Effector memory CD4-positive, alpha-beta T cell (primary cell): ENCODE measurements at places on chromosomes 12 and 14.

GRCh38 chr12:19627719-19628118 is 188.4 kb downstream of the AEBP2 start:
- no peak overlapping the region for H3K27ac ChIP-seq
- H3K4me1 ChIP-seq = no peaks in the 10 kb centered on the region
- no peak overlapping the region for H3K4me3 ChIP-seq

GRCh38 chr12:94889445-94890210 is 113.9 kb downstream of the NDUFA12 start:
- H3K27me3 ChIP-seq = no peaks in the 10 kb centered on the region
- no peaks in the 10 kb centered on the region for H3K36me3 ChIP-seq
- no peak overlapping the region for H3K27ac ChIP-seq
- H3K4me1 ChIP-seq = no peaks in the 10 kb centered on the region
- DNase-seq = no peak

- H3K27me3 ChIP-seq = no peaks in the 10 kb centered on the region
- H3K4me3 ChIP-seq = no peak overlapping the region
- no peak overlapping the region for H3K27ac ChIP-seq
- no peaks in the 10 kb centered on the region for H3K4me1 ChIP-seq
- no peak for DNase-seq
These were observed 26.5 kb upstream of the JDP2 start for GRCh38 chr14:75401361-75401760.

DNA sequence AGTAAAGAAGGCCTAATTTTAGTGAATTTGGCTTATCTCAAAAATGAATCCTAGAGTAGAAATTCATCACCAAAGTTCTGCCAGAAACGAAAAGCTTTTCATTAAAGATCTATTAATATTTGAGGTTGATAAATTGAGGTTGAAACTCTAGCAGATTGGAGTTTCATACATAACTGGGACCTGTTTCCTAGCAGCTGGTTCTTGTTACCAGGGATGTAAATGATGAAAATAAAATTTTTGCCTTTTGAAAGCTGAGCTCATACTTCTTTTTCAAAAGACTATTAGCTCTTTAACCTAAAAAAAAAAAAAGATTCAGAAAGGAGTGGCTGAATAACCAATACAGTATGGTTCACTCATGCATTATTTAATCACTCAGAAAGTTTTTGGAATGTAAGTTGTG is 98.3 kb downstream of the PTGER2 start:
- no peak for DNase-seq
- H3K4me3 ChIP-seq = no peak overlapping the region
- no peaks in the 10 kb centered on the region for H3K36me3 ChIP-seq

GRCh38 chr12:54146506-54147145 is 42.2 kb downstream of the SMUG1 start:
- H3K4me3 ChIP-seq = no peak overlapping the region
- H3K27ac ChIP-seq = no peak overlapping the region
- no peaks in the 10 kb centered on the region for H3K4me1 ChIP-seq
- DNase-seq = no peak
- H3K27me3 ChIP-seq = no peaks in the 10 kb centered on the region

GRCh38 chr12:77062846-77063461 is 2.4 kb downstream of the E2F7 start:
- H3K4me3 ChIP-seq = no peak overlapping the region
- no peak overlapping the region for H3K27ac ChIP-seq
- no peaks in the 10 kb centered on the region for H3K27me3 ChIP-seq
- DNase-seq = no peak

DNA sequence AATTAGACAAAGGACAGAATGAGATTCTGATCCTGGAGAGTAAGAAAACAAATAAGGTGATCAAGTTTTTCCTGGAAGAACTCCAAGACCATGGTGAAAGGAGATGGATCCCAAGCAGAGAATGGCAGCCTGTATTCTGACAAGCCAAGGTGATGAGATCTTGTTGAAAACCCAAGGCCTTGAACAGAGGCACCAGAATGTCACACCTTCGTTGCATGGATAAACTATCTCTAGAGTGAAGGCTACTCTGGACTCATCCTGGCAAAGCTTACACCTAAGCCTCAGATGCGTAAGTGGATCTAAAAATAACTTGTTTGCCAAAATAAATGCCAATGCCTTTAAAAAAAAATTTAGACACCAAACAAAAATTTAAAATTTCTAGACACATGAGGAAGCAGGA is 605.9 kb downstream of the ETNK1 start:
- H3K4me3 ChIP-seq = no peak overlapping the region
- H3K4me1 ChIP-seq = no peaks in the 10 kb centered on the region
- H3K36me3 ChIP-seq = no peaks in the 10 kb centered on the region
- H3K27ac ChIP-seq = no peak overlapping the region
- no peak for DNase-seq
- no peaks in the 10 kb centered on the region for H3K27me3 ChIP-seq

- H3K27ac ChIP-seq = peak overlapping the region; percentile 89
- no peaks in the 10 kb centered on the region for H3K36me3 ChIP-seq
- peak; percentile 49 for DNase-seq
- no peaks in the 10 kb centered on the region for H3K27me3 ChIP-seq
These were observed 10.6 kb downstream of the PHLDA1 start for GRCh38 chr12:76020731-76021672.

GRCh38 chr12:26668847-26669246 is 164.1 kb downstream of the ITPR2 start:
- no peaks in the 10 kb centered on the region for H3K27me3 ChIP-seq
- no peak for DNase-seq
- H3K27ac ChIP-seq = no peak overlapping the region
- no peaks in the 10 kb centered on the region for H3K4me1 ChIP-seq
- H3K36me3 ChIP-seq = peaks cover 4% of the 10 kb centered on the region
- H3K4me3 ChIP-seq = no peak overlapping the region

DNA sequence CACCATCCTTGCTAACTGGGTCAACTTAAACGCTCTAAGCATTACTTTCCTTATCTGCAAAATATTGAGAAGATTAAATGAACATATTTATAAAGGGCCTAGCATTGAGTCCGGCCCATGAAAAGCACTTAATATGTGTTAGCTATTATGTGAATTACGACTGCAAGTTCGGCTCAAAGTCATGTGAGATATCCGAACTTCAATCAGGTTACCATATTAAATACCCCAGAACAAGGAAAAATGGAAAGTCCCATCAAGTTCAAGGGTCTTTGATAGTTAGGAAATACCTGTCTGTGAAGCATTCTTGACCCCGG is 487 bp upstream of the NRDE2 start:
- peaks cover 5% of the 10 kb centered on the region for H3K4me1 ChIP-seq
- H3K27me3 ChIP-seq = no peaks in the 10 kb centered on the region
- no peak for DNase-seq
- peak overlapping the region; percentile 88 for H3K4me3 ChIP-seq
- H3K27ac ChIP-seq = peak overlapping the region; percentile 71

DNA sequence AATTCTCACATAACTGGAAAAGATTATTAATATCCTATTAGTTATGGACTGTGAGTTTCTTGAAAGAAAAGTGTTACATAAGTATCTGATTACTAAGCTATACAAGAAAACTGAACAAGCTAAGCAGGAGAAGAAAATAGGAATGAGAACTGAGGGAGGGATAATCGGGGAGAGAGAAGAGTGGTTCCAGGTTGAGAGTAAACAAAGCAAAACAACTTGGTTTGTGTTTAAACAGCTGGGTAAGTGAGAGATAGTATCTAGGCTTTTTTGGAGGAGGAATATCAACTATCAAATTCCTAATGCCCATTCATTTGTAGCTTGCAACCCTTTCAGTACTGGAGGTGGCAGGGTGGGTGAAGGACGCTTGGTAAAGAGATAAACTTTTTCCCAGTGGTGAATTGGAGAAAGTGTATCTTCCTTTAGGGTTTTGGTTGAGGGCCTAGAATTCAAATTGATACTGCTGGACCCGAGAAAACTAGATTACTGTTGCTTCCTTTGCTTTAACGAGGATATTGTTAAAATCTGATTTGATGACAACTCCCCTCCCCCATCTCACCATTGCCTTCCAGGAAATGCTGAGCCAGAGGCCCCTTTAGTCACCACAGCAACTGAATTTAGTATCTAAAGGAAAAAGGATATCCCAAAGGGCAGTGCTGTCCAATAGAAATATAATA is 2.0 kb upstream of the SLC2A3 start:
- no peak for DNase-seq
- H3K36me3 ChIP-seq = peaks cover 6% of the 10 kb centered on the region

- DNase-seq = no peak
- no peaks in the 10 kb centered on the region for H3K4me1 ChIP-seq
- H3K27me3 ChIP-seq = no peaks in the 10 kb centered on the region
- no peak overlapping the region for H3K4me3 ChIP-seq
- H3K36me3 ChIP-seq = no peaks in the 10 kb centered on the region
- no peak overlapping the region for H3K27ac ChIP-seq
These were observed 488.3 kb downstream of the APAF1 start for GRCh38 chr12:99133401-99133800.

- H3K27ac ChIP-seq = no peak overlapping the region
- H3K36me3 ChIP-seq = peaks cover 54% of the 10 kb centered on the region
- H3K4me3 ChIP-seq = no peak overlapping the region
- H3K4me1 ChIP-seq = no peaks in the 10 kb centered on the region
- DNase-seq = no peak
- no peaks in the 10 kb centered on the region for H3K27me3 ChIP-seq
These were observed 19.2 kb downstream of the XRCC3 start for GRCh38 chr14:103696070-103696402.

GRCh38 chr14:50726372-50727107 is 58.4 kb upstream of the SAV1 start:
- peak overlapping the region; percentile 30 for H3K27ac ChIP-seq
- DNase-seq = no peak
- H3K4me1 ChIP-seq = peaks cover 5% of the 10 kb centered on the region
- peaks cover 47% of the 10 kb centered on the region for H3K36me3 ChIP-seq

GRCh38 chr12:785706-786105 is 33.3 kb downstream of the WNK1 start:
- H3K27ac ChIP-seq = no peak overlapping the region
- no peaks in the 10 kb centered on the region for H3K27me3 ChIP-seq
- H3K4me1 ChIP-seq = peaks cover 34% of the 10 kb centered on the region
- DNase-seq = no peak
